ENCODE measurements at places on chromosomes 16 and 17.

DNA sequence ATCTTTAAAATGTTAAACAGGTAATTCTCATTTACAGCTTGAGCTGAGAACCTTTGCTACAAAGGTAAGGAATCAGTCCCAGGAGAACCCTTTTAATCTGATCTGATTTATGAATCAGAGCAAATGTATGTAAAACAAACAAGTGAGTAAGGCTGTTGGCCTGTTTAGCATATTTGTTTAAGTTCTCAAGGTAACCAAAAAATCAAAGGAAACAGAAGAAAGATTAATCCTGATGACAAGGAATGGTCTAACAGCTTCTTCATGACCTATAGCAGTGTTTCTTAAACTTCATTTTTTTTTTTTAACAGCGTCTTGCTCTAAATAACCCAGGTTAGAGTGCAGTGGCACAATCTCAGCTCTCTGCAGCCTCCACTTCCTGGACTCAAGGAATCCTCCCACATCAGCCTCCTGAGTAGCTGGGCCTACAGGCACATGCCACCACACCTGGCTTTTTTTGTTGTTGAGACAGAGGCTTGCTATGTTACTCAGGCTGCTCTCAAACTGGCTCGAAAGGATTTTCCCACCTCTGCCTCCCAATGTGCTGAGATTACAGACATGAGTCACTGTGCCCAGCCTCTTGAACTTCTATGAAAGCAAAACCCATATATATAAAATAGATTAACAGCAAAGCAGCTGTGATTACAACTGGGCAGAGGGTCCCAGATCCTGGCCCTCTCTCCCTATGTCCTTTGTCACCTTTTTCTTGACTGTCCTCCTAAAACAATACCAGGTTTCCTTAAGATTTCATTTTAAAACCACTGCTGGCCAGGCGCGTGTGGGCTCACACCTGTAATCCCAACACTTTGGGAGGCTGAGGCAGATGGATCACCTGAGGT lies 5.1 kb upstream of the JPT1 start:
- no peak for DNase-seq

GRCh38 chr16:26441178-26441577 lies 625.5 kb upstream of the C16orf82 start:
- DNase-seq, result no peak

DNA sequence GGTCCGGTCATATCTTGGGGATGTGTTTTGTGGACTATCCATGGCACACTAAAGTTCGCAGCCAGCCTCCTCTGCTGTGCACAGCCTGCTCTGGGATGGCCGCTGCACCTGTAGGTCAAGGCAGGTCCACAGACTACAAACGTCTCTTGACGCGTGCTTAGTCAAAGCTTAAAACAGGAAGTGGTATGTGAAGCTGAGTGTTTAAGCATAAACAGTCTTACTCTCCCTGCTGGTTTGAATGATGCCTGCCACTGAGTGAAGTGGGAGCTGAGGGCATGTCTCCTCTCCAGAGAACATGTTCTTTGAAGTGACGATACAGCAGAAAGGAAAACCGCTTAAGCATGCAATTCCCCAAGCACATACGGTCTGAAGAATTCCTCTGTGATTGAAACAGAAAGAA lies 365.6 kb downstream of the SLC39A11 start:
- no peak for DNase-seq

DNA sequence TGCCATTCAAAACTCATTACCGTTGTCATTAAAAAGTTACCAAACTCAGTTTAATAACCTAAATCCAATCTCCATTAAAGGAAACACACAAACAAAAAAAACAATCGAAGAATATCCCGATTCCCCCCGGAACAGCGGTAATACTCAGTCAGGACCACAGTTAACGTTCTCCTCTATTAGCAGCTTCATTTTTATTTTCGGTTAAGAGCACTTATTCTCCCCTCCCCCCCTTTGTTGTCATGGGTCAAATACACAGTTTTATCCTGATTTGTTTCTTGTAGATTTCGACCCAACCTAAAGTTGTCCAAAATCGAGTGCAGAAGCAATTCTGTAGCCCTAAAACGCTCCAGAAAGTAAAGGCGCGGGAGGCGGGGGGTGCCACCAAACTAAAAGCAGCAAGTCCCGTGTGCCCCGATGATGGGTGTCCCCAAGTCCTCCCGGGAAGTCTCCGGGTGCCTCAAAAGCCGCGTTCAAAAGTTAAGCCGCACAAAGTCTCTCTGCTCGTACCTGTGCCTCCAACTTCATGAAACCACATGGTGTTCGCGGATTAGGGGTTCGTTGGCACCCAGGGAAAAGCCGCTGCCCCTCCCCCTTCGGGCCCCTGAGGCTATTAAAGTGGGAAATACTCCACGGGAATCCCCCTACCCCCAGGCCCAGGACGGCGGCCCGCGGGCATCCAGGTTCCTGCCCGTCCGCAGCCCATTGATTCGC lies 996 bp downstream of the SUMO2 start:
- DNase-seq, result peak; percentile 17

- no peak for DNase-seq
Observed at GRCh38 chr17:37116671-37117185, 168.0 kb downstream of the AATF start.

- DNase-seq, result no peak
Observed at GRCh38 chr16:49767414-49767813, 88.5 kb downstream of the ZNF423 start.

DNA sequence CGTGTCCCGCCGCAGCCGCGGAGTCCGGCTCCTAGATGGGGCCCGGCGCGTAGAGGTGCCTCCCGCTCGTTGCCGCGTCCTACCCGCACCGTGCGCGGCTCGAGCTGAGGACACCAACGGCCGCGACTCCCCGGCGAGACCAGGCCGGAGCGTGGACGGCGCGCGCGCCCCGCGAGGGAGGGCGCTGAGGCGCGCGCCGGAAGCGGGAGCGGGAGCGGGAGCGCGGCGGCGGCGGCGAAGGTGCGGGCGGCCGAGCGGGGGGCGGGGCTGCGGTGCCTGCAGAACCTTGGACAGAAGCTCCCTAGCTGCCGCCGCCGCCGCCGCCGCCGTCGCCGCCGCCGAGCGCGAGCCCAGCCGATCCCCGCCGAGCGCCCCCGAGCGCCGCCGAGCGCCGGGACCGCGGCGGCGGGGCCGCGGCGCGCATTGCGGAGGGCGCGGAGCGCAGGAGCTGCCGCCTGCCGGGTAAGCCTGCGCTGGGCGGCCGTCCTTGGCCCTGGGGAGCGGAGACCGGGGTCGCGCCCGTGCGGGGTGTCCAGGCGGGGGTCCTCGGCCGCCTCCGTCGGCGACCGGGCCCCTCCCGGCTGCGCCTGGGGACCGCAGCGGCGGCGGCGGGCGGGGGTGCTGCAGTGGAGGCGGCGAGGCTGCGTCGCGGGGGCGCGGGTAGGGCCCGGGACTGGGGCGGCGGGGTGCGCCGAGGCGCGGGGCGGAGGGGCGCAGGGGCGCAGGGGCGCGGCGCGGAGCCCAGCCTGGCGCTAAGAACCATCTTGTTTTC lies at the start of gene CDK5R1:
Gene CDK5R1, plus strand, starts transcription at position 293 of the 772 bp plus-strand sequence. CDS start 628 bp downstream, outside the sequence.
- peak; percentile 57 for DNase-seq

GRCh38 chr16:54145881-54146280 lies 140.7 kb downstream of the IRX3 start:
- DNase-seq, result no peak

- no peak for DNase-seq
Observed at GRCh38 chr17:53039981-53040380, 782.7 kb upstream of the KIF2B start.

DNA sequence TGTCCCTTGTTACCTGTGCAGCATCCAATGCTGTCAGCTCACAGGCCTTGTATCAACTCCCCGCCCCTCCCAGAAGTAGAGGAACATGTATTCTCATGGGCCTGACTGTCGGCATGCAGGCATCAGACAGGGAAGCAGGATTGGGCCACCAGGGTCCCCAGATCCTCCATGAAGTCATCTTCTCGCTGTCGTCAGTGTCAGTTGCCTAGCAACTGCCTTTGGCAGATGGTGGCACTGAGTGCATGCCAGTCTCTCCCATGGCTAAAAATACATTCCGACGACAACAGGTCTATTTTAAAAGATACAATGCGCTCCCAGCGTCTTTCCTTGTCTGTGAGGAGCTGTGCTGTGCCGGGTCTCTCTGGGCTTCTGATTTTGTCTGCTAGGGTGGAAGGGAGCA lies 36.8 kb upstream of the CES5A start:
- no peak for DNase-seq

GRCh38 chr16:53805752-53806151 lies 101.8 kb downstream of the FTO start:
- no peak for DNase-seq

GRCh38 chr17:43875476-43876147 lies 28.6 kb downstream of the CD300LG start:
- no peak for DNase-seq

- DNase-seq, result no peak
Observed at GRCh38 chr17:50181591-50182560, 16.1 kb downstream of the SGCA start.

DNA sequence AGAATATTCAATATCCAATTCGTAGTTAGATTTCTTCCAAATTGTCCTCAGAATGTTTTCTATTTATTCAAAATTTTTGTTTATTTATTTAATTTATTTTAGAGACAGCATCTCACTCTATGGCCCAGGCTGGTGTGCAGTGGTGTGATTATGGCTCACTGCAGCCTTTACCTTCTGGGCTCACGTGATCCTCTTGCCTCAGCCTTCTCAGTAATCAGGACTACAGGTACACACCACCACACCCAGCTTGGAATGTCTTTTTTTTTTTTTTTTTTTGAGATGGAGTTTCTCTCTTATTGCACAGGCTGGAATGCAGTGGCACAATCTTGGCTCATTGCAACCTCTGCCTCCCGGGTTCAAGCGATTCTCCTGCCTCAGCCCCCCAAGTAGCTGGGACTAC lies 3.5 kb upstream of the DRG2 start:
- DNase-seq, result no peak

DNA sequence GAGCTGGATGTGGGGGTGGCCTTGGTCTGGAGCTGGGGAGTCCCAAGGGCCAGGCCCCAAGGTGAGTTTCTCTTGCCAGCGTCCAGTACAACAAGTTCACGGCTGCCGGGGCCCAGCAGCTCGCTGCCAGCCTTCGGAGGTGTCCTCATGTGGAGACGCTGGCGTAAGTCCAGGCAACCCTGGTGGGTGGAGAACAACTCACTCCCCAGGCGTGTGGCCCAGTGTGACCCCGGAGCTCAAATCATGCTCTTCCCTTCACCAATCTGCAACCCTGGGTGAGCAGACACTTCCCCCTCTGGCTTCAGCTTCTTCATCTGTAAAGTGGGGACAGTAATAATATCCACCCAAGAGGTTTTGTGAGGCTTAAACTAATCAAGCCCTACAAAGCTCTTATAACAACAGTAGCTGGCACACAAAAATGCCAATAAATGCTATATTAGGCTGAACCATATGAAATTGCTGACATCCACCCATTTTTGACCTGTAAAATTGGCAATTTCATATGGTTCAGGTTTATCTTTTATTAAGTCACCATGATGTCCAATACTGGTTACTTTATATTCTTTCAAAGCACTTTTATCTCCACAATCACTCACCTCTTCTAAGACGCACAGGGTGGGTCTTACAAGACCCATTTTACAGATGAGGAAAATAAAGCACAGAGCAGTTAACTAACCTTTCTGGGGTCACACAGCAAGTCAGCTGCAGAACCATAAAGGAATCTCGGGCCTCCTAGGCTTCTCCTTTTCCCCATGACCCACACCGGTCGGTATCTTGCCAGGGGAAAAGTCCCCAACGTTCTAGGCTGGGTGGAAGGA lies 19.7 kb downstream of the DEXI start:
- DNase-seq, result no peak

DNA sequence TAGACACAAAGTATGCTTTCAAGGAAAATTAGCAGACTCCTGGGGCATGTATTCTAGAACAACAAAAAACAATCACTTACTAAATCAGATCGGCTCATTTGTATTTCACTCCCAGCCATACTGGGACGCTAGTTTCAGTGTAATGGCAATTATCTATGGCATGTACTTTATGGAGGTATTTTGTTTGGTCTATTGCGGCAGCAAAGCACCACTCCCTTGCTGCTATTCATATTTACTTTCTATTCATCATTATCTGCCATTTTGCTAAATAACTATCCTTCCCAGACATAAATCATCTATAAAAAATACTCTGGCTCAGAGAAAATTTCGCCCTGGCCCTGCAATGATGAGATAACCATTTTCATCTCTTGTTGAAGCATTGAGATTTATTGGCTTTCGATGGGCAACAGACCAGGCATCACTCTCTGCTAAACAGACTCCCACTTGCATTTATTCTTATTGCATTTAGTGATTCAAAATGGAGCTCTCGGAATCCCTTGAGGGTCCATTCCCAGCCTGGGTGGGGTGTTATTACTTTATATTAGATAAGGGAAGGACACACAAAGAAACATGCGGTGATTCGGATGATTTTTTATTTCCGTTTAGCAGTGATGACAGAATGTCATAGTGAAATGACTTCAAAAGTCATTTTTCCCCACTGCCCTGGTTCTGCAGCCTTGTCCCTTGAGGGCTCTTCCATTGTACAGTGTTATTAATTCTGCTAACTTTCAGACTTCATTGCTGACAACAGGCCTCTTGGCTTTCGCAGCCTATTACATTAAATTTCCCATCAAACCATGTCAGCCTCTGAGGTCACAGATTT lies 225.8 kb downstream of the IRX3 start:
- DNase-seq, result no peak

DNA sequence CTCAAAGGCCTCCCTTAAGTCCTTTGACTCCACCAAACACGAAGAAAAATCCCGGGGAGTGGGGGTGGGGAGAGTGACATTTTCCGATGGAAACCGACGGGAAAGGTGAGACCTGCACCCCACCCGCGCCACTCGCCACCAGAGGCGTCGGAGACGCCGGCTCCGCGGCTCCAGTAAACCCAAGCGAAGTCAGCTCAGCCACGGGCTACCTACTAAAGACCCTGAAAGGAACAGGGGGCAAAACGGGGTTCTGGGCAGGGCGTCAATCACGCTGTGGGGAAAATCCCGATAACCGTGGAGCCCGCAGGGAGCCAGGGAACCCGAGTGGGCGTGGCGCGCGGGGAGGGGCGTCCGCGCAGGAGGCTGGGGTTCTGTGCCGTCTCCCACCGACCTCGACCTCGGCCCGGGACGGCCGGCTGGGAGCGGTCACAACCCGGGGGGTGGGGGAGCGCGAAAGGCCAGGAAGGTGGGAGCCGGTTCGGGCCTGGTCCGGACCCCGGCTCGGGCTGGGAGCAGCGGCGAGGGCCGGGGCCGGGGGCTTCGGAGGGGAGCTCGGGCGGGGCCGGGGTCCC lies 565 bp downstream of the WDR45B start:
- DNase-seq, result no peak

DNA sequence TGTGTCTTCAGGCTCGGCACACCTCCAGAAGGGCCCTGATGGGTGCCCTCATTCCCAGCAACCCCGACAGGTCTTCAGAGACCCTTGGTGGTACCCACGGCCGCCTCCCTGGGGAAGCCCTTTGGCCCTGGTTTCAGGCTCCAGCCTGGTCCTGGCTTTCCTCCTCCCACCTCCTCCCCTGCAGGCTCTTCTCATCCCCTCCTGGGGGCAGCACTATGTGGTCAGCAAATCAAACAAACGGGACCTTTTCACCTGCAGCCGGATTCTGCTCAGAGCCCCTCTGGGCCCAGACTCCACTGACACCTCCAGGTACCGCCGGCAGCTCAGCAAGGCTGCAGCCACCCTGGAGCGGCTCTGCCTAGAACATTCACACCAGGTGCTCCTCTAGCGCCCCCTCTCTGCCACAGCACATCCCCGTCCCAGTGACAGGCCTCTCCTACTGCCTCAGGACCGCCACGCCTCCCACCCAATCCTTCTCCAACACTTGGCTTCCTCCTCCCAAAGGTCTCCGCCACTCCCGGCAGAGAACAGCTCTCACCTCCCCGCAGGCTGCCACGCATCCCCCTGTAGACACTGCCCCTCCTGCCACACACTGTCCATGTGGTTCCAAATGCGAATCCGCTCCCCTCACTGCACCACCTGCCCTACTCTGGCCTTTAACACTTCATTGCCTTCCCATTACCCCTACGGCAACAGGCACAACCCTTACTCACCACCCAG lies 12.0 kb downstream of the CORO7 start:
- no peak for DNase-seq

- no peak for DNase-seq
Observed at GRCh38 chr17:77049440-77049839, 91.3 kb upstream of the SEC14L1 start.

Measured in mucosa of gallbladder (tissue), 1 donor.